ENCODE measurements at places on chromosomes 7 and 10.

DNA sequence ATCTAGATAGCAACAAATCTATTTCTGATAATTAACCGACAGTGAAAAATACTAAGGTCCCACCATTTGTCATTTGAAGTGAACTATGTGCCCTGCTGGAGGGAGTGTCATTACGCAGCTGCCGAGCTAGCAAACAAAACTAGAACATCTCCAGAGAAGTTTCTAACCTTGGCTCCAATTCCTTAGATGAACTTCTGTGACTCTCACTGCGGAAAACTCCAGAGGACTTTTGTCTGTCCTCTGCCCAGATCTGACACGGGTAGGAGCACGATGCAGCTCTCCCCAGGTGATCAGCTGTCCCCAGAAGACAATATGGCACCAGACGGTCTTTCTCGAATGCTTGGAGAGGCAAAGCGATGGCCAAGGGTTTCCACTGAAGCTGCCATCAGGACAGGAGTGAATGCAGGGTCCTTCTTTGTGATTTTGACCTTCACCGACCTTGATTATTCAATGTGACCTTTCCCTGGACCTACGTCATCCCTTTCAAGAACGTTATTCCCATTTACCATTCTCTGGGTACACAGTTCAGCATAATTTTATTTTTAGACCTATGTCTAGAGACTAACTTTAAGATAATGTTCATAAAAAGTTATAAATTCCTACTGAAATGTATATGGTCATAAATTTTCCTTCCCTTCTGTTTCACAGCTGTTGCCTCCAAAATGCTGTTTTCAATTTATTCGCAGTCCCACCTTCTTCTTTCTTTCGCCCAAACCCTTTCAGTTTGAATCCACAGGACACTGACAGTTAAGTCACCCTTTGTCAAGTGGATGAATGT is 116.7 kb upstream of the C7orf33 start:
- no peak for DNase-seq

DNA sequence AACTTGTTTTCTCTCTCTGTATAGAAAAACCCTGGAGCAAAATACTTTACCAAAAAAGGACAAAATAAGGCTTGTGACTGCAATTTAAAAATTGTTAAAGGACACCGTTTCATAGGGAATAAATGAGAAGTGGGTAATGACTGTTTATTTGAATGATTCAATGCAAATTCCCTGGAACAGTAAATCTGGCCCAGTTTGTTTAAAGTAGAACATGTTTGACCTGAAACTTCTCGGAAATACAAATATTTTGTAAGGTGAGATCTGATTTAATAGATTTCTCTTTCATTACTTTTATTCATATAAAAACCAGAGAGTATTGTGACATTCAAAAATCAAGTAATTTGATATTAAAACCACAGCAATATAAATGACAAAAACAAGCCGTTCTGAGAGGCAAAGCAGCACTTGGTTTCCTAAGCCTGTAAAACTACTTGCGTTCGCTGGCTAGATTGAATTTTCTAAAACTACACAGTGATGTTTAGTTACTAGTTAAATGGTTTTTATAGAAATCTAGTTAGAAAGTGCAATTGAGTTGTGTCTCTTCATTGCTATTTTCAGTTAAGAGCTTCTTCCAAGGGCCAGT is 76.8 kb upstream of the PITRM1 start:
- no peak for DNase-seq

GRCh38 chr7:4269746-4270145 is 412.3 kb upstream of the FOXK1 start:
- DNase-seq, result no peak

GRCh38 chr10:61021926-61022325 is 77.9 kb upstream of the RHOBTB1 start:
- DNase-seq, result no peak

GRCh38 chr7:112266595-112267270 is 60.2 kb downstream of the ZNF277 start:
- DNase-seq, result no peak

- DNase-seq, result no peak
Observed at GRCh38 chr10:71259815-71260501, 47.6 kb downstream of the UNC5B start.

- no peak for DNase-seq
Observed at GRCh38 chr10:119521443-119522204, 20.9 kb downstream of the RGS10 start.

- no peak for DNase-seq
Observed at GRCh38 chr7:37820708-37821468, 27.5 kb upstream of the NME8 start.

- no peak for DNase-seq
Observed at GRCh38 chr10:18290651-18291313, 150.6 kb downstream of the CACNB2 start.

GRCh38 chr10:1173091-1173490 is 116.9 kb downstream of the WDR37 start:
- DNase-seq, result no peak

- no peak for DNase-seq
Observed at GRCh38 chr7:5421714-5422395, 1.8 kb downstream of the TNRC18 start.

DNA sequence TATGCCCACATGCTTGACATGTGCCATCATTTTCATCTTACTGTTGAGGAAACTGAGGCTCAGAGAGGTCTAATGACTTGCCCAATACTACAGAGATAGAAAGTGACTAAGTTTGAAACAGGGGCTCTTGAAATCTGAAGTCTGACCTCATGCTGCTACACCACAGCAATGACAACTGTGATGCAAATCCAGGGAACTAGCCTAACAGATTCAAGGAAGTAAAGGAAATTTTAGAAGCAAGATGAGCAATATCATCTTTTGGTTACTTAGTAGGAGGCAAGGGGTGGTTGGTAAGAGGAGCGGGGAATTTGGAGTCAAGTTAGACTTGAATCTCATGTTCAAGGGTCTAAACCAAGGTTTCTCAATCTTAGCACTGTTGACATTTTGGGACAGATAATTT is 26.3 kb upstream of the OSBPL3 start:
- no peak for DNase-seq

DNA sequence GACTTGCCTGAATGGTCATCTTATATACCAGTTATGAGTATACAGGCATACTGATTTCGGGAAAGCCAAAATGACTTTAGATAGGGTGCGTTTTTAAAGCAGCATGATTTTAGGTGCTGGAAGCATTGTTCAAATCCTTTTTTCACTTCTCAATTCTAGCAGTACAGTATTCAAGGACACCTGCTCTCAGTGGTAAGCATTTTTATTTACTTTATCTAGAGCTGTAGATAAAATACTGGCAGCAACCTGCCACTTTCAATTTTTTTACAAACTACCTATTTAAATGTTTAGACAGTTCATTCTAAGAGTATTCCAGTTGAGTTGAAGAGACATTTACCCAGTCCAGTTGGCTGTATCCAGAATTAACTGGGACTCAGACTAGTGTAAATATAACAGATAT is 33.6 kb downstream of the TMEM106B start:
- DNase-seq, result no peak

DNA sequence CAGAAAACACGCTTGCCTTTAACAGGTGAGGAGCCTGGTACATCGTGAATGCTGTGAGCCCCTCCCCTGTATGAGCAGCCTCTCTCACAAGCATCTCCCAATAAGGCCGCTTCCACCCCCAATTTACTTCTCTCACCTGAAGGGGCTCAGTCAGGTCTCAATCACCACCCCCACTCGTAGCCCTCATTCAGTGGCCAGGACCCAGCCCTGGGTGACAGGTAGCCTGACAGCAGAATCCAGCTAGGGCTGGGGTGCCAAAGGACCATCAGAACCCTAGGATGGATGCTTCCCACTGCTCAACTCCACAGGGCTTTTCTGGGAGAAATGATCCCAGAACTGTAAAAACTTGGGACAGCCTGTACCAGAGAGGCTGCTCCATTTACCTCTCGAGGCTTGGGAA is 6.4 kb upstream of the NDST2 start:
- no peak for DNase-seq

DNA sequence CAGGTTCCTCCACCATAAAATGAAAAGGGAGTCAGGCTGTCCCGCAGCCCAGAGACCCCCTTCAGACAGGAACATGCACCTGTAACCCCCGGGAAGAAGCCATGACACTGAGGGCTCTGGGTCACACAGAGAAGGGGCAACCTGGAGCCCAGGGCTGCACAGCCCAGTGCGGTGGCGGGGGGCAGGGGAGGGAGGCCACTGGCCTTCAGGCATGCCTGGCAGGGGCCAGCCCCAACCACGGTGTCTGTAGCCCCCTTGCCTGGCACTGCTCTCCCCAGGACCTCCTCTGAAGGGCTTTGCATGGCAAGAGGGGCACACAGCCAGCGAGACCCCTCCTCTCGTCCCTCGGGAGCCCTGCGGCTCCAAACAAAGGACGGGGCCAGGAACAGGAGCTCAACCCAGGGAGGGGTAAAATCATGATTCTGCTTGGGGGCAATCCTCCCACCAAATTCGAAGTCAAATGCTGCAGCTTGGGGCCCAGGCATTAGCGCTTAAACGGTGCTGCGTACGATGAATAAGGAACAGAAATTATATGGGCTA is 235.1 kb downstream of the MAD1L1 start:
- DNase-seq, result no peak

GRCh38 chr7:34991938-34992840 is 45.1 kb downstream of the DPY19L1 start:
- DNase-seq, result no peak

DNA sequence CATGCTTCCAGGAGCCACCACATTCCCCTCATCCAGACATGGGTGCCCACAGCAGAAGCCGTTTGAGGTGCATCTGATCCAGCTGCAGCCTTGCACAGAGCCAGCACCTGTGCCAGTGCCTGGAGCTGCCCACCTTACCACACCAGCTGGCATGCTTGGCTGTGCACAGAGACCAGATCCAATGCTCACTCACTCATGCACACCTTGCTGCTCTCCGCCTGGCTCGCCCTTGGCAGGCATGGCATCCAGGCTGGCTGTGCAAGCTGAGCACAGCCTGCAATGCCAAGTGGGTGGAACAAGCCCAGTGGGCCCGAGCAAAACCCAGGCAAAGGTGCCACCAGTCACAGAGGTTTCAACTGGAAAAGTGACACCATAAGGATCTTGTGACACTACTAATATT is 66.9 kb upstream of the SEMA3A start:
- DNase-seq, result no peak

DNA sequence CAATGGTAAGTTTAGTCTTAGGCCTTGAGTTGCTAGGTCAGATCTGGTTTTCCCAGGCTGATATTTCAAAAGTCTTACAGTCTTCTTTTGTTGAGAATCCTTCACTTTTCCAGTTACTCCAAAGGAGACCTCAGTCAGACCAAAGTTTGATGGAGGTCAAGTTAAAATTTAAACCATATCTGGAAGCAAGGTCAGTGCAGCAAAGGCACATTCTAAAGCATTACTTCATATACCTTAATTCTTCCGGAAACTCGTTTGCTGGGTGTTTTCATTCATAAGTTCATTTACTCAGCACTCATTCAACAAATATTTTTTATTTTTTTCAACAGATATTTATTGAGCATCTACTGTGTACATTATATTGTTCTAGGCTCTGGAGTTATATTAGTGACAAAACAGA is 403.0 kb upstream of the LRGUK start:
- no peak for DNase-seq

- no peak for DNase-seq
Observed at GRCh38 chr10:62907470-62908212, 91.5 kb upstream of the EGR2 start.

DNA sequence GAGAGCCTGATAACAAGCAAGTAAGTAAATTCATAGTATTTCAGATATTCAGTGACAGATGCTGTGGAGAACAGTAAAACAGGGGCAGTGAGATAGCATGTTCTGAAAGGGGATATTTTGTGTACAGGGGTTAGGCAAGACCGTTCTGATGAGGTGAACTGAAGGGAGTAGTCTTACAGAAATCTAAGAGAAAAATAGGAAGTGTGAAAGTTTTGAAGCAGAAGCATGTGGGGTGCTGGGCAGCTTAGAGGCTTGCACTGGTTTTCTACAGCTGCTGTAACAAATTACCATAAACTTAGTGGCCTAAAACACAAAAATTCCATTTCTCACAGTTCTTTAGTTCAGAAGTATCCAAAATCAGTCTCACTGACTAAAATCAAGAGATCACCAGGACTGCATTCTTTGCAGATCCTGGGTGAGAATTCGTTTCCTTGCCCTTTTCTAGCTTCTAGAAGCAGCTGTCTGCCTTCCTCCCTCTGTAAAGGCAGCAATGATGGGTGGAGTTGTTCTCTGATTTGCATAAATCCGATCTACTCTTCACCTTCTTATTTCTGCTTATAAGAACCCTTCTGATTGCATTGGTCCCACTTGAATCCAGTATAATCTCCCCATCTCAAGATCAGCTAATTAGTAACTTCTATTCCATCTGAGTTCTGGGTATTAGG is 7.5 kb upstream of the KLF14 start:
- DNase-seq, result no peak

GRCh38 chr7:150514748-150515222 is at the start of gene GIMAP7:
Gene GIMAP7, plus strand, starts transcription at chr7:150514872. Its CDS starts 5,103 bp downstream, at chr7:150519975.
- DNase-seq, result no peak

DNA sequence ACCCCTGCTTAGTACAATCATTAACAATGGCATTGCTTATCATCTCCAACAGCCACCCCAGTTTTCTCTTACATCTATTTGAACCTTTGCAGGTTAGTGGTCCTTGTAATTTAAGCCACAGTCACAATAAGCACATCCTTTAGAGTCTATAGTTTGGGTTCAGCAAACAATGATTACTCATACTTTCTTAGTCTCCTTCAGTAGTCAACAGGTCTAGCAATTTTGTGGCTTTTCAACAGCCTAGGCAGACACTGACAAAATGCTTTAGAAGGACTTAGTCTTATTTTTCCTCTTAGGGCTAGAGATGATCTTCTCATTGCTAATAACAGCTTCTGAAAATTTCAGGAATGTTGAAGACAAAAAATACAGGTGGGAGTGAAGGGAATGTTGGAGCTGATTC is 32.3 kb upstream of the FAM204A start:
- no peak for DNase-seq

- no peak for DNase-seq
Observed at GRCh38 chr10:15147594-15148392, 20.7 kb downstream of the NMT2 start.

- DNase-seq, result no peak
Observed at GRCh38 chr7:91162436-91162835, 101.8 kb upstream of the FZD1 start.

GRCh38 chr7:100561491-100562194 is 12.1 kb downstream of the SAP25 start:
- no peak for DNase-seq

- no peak for DNase-seq
Observed at GRCh38 chr7:130943336-130943901, 209.4 kb upstream of the KLF14 start.

- peak; percentile 40 for DNase-seq
Observed at GRCh38 chr7:149872419-149873073, 1.2 kb upstream of the ATP6V0E2 start.

DNA sequence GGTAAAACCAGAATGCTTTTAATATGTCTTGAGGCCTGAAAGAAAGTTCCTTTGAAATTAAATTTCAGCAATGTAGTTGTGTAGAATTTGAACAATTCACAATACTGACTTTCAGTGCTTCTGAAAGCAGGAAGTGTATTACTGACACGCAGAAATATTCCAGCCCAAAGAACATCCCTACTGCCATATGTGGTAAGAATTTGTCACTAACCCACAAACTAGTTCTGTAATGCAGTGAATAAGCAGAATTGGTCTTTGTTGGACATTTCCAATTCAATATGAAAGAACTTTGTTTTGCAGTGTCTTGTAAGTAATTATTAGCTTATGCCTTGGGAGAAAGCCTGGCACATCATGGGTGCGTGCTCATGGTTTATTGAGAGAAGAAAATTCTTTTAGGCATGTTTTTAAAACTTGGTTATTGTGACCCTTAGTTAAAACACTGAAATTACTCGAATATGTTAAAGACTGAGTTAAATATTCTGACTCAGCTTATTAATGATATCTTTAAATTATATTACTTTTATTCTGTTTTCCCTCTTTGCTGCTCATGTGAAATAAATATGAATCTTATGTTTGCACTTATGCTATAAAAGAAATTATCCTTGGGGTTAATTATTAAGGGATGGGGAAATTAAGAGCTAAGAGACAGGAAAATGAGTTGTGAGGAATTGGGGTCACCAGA is 33.4 kb downstream of the PTPN12 start:
- DNase-seq, result no peak

Measured in cerebellar nuclear complex (tissue), 1 donor.